Astrocyte of the cerebellum (primary cell): ENCODE measurements at places on chromosomes 2 and 18.

DNA sequence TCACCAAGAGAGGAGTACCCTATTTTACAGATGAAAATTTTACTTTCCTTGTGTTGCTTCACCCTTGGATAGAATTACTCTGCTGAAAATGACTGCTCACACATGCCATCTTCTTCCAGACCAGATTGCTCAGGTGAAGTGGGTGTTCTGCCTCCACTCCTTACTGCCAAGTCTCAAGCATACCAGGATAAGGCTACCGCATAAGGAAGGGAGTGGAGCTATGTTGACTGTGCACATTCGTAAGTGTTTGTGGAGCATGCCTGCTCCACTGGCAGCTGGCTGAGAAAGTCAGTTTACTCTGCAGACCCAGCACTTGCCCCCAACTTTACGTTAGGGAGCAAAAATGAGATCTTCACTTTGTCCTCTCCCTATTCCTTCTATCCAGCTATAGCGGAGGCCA lies 405.0 kb upstream of the DDX18 start:
- DNase-seq: no peak

DNA sequence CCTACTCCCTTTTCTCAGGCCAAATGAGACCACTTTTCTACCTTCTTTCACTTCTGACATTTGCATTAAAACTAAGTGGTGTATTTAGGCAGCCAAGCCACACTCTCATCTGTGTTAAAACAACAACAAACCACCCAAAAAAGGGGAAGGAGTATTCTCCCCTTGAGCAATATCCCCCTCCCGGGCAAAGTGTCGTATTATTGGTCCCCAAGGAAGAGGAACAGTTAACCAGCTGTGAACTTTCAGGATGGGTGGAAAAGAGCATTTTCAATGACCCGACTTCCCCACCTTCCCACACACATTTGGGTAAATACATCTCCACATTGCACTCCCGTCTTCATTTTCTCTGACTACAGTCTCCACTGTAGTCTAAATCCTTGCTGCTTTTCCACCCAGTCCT lies 44.3 kb downstream of the FEZ2 start:
- no peak for DNase-seq

- DNase-seq: peak; percentile 32
Observed at GRCh38 chr18:59605633-59606192, 91.5 kb downstream of the CCBE1 start.

- no peak for DNase-seq
Observed at GRCh38 chr2:234006501-234006900, 44.0 kb upstream of the SPP2 start.

GRCh38 chr2:114642988-114643553 lies 200.6 kb downstream of the DPP10 start:
- DNase-seq: no peak

- peak; percentile 46 for DNase-seq
Observed at GRCh38 chr2:157777427-157777826, 98.7 kb downstream of the ACVR1 start.

DNA sequence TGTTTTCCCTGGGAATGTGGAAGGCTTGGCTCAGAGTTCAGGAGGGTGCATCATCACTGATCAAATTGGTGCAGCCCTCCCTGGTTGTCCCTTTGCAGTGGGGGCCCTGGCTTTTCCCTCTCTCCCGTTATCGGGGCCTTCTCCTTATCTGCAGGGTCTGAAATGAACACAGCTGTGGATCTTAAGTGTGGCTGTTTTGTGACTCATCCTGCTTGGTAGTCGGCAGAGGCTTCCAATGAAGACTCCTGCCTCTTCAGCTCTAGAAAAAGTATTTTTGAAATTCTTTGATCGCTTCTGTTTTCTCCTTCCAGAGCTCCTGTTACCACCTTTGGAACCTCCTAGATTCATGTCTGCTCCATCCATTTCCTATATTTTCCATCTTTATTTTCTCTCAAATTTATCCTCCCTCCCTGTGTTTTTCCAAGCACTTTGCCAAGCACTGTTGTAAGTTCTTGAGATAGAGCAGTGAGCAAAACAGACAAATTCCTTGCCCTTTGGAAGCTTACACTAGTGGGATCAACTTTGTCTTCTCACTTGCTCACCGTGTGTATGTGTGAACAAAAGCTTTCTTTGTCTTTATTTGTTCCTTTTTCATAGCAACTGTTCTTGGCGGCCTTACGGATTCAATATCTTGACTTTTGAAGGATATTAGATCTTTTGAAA lies 45.7 kb downstream of the RALB start:
- DNase-seq: no peak

DNA sequence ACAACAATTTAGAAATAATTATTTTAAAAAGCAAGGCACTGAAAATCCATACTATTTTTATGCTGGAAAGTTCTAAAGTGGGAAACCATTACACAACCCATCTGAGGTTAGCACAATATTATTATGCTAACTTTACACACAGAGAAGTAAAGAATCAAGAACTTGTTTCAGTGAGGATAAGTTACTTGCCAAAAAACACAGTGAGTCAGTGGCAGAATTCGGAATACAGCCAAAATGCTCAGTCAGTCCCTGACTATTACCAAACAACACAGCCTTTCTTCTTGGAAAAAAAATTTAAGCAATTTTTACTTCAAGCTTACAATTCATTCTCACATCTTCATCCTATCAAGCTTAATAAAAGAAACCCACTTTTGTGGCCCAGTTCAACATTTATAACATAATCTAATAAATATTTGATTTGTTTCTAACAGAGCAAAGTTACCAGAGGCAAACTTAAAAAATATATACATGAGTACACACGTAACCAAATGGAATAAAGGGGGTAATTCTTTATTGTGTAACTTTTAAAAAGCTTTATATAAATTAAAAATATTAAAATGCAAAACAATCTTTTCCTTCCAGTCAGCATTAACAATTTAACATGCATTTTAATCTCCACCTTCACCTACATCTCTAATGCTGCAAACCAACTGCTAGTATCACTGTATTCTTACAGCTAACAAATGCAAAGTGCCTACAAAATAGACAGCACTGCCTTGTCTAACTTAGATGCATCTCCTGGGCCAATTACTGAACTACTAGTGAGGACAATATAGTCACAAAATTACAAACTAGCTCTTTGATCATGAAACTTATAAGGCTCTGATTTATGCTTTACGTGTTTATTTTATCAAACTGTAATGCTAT lies 55.2 kb downstream of the CCDC88A start:
- DNase-seq: peak; percentile 98

- DNase-seq: peak; percentile 73
Observed at GRCh38 chr2:222959358-222959757, 92.6 kb upstream of the KCNE4 start.

DNA sequence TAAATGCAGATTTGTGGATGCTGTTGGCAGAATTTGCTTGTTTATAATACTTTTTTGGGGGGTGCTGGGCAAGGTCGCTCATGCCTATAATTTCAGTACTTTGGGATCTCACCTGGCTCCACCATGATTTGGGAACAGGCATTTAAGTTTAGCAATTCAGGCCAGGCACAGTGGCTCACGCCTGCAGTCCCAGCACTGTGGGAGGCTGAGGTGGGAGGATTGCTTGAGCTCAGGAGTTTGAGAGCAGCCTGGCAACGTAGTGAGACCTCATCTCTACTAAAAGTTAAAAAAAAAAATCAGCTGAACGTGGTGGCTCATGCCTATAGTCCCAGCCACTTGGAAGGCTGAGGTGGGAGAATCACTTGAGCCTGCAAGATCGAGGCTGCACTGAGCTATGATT lies 20.7 kb downstream of the TANC1 start:
- no peak for DNase-seq

DNA sequence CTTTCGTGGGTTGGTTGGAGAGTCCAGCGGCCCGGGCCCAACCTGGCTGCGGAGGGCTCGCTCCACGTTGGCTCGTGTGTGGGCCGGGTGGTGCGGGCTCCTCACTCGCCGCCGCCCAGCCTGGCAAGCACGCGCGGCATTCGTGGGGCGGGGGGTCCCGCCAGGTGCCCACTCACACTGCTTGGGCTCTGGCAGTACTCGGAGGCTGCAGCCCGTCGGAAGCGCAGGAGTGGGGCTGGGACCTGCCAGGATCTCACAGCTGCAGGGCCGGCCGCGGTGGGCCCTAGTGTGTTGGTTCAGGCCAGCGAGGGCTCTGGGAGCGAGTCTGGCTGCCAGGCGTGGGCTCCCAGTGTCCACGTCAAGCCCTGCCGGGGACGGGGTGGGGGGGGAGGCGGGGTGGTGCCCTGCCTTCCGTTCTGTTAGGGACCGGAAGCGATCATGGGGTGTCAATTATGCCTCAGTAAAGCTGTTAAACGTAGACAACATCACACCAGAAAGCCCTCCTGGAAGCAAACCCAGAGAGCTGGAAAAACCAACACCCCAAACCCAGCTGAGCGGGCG lies 1.0 kb upstream of the HS6ST1 start:
- DNase-seq: no peak

DNA sequence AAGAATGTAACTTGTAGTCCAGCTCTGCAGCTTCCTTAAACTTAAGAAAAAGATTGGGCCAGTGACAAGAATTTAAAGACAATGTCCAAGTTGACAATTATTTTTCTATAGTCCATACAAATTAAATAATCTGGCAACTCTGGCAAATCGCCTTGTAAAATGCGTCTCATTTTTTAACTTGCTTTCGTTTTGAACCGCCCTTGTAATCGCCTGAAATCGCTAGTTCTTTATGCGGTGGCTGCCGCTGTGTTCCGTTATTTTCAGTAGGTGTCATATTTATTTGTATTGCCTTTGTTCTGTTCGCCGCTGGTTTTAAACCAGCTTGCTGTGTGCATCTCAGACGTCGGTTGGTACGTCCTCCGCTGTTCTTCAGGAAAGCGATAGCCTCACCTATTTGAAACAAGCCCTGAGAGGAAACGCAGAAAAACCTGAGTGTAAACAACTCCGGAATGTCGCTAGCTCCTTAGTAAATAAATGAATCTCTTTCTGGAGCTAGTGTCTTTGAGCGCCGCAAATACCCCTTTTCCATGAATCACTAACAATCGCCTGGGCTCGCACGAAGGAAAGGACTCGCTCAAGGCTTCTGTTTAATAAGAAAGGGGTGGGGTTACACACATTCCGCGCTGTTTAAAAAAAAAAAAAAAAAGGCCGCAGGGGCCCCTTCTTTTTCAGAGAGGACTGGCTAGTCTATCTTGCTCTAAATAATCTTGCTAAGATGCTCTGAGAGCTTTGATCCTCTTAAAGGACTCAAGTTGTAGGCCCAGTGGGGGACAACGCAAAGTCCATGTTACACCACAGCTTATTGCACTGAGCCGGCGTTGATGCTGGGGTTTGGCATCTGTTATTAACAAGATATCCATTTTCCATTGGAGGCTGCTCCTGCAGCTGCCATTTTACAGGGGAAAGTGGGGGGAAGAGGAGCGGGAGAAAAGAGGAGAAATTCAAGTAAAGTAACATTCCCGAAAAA lies 3.0 kb downstream of the HOXD8 start:
- DNase-seq: no peak

- no peak for DNase-seq
Observed at GRCh38 chr2:109719871-109720270, 74.2 kb upstream of the RGPD5 start.

GRCh38 chr2:100416935-100417710 lies at the start of gene CHST10:
Gene CHST10, minus strand, starts transcription at chr2:100417668. Its CDS starts 10,993 bp downstream, at chr2:100406675.
- no peak for DNase-seq

DNA sequence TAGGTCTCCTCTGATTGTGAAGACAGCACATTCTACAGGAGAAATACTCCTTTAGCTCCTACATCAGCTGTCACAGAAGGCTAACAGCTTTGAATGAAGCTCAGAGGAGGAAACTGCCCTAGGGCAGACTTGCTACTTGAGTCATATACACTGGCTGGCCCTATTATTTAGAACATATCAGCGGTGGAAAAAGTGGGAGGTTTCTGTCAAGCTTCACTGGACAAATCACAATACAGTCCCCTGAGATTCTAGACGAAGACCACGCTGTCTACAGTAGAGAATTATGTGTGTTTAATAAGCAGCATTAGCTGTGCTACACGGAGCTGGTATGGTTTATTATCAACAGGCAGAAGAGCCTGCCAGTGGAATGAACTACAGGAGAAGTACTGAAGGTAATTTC lies 230.9 kb upstream of the FSIP2 start:
- no peak for DNase-seq

DNA sequence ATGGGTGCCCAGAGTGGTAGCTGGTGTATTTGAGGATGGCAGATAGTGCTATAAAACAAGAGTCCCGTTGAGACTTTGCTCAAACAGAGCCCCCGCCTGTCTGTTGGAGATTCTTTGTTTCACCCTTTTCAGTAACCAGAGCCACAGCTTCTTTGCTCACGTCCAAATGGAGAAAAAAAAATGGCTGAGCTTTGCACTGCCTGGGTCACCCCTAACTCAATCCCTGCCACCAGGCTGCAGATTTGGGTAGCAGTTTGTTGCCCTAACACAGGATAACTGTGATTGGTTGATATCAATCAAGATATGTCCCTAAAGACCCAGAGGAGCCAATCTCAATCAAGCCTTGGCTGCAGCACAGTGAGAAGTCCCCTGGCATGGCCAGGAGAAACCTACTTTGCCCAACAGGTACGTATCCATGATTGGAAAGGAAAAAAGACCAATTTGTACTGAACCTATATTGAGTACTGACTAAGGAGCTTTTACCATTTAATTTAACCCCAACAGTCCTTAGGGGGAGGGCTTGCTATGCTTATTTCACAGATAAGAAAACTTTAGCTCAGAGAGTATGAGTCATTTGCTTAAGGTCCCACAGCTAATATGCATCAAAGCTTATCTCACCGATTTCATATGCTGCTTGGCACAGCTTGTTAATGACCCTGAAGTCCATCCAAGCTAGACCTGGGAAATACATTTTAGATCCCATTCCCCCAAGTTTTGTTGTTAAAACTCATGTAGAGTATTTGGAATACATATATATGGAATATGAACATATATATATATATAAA lies 72.0 kb upstream of the SH3BP4 start:
- DNase-seq: peak; percentile 47

- DNase-seq: no peak
Observed at GRCh38 chr2:170252414-170252813, 74.5 kb downstream of the MYO3B start.

GRCh38 chr2:46547223-46548102 lies 68.1 kb downstream of the TMEM247 start:
- DNase-seq: no peak
